Hematopoietic multipotent progenitor cell treated with erythropoietin and hydrocortisone succinate and interleukin-3 and kit ligand, for 17 days (in vitro differentiated cells): ENCODE measurements at places on chromosomes 11 and 22.
A peak's percentile ranks its signal among the peaks of the same experiment; 100 is the strongest.

DNA sequence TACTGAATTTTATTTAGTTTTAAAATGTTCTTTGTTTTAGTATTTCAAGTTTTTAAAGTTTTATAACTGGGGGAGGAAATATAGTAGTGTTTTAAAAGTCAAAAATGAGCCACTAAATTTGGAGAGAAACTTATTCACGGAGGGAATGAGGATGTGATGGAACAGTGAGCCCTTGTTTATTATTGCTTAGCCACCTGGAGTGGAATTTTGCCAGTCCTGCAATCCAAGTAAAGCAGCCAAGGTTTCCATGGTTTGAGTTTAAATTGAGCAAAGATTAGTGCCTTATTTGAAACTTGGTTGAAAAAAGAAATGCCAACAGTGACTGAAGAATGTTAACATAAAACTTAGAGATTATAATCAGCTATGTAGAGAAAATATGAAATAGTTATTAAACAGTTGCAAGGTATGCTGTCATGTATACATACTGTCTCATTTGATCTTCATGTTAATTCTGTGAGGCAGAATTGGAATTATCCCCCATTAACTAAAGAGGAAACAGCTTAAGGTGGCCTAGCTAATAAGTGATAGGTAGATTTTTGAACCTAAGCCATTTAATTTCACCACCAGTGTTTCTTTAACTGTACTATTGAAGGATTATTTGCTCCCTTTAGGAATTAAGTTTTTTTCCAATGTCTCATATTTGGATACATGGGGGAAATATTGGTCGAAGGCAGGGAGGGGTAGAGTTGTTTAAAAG lies 36.4 kb downstream of the SWAP70 start:
- DNase-seq, result no peak

- peak; percentile 51 for DNase-seq
These were observed 1.0 kb downstream of the RTN3 start for GRCh38 chr11:63682066-63683021.

- no peak for DNase-seq
These were observed 22.9 kb upstream of the HORMAD2 start for GRCh38 chr22:30057375-30057774.

DNA sequence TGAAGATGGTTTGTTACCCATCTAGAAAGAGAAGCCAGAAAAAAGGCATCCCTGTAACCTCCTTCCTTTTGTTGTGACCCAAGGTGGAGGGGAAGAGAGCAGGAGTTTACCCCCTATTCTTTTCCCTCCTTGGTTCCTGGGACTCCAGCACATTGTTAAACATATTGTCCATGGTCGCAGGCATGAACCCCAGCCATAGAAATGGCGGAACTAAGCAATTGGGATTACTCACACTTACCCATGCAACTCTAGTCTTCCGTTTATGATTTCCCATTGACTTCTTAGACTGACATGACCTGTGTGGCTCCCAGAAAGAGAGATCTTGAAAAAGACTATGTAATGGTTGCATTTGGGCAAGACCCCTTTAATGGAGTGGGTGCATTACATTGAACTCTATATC lies 45.4 kb downstream of the OR4C46 start:
- DNase-seq, result no peak

- DNase-seq, result no peak
These were observed 811 bp upstream of the P2RY2 start for GRCh38 chr11:73217131-73217809.

- DNase-seq, result no peak
These were observed 53.2 kb downstream of the MN1 start for GRCh38 chr22:27748349-27748748.

GRCh38 chr22:37758694-37759093 lies 49.0 kb upstream of the GCAT start:
- DNase-seq, result no peak

DNA sequence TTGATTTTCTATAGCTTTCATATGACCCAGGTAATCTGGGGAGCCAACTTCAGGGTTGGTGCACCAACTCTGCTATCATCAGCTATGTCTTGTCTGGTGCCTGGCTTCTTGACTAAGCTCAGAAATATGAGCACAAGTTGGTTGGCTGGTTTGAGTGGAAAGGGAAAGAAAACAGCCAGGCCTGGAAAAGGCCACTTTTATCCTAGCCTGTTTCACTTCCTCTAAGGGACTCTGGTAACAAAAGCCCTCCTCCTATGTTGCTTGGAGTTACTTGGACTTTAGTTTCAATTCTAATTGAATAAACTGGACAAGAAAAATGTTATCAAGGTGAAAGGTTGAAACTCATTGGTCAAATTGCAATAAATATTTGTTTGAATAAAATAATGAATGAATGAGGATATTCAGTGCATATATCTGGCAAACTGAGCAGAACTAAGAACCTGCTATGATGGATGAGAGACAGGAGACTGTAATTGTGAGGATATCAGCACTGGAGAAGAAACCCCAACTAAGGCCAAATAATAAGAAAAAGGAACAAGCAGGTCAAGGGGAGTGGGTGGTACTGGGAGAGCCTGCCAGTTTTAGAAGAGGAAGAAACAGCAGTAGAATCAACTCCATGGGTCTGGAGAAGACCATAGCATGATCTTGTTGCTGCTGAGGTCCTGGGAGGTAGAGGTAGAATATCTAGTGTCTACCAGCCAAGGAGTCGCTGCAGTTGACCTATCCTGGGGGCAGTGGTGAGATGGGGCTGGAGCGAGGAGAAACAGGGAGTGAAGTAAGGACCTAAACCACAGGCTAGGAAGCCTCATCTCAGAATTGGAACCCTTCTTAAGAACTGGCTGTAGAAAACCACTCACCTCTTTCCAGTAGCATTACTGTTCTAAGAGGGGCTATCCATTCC lies 8.2 kb downstream of the ROBO4 start:
- DNase-seq, result no peak

- DNase-seq, result peak; percentile 70
These were observed at the start of gene AP5B1 for GRCh38 chr11:65780770-65781151. Gene AP5B1 (minus strand): TSS chr11:65780976. CDS start chr11:65780591, 385 bp downstream.

- DNase-seq, result no peak
These were observed 66.5 kb downstream of the ARHGAP42 start for GRCh38 chr11:100753571-100753970.

DNA sequence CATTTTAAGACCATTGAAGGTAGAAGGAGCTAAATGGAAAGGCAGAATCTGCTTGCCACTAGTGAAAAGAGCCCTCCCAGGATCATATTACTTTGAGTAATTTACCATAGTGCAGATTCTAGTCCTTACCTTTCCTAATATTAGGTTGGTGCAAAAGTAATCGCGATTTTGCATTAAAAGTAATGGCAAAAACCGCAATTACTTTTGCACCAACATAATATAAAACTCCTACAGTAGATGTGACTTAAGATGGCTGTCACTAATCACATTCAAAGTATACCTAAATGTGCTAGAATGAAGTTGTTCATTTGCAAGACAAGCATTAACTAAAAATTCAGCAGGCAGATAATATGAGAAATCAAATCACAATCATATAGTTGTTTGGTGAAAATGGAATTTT lies 38.1 kb upstream of the ARL14EP start:
- no peak for DNase-seq

DNA sequence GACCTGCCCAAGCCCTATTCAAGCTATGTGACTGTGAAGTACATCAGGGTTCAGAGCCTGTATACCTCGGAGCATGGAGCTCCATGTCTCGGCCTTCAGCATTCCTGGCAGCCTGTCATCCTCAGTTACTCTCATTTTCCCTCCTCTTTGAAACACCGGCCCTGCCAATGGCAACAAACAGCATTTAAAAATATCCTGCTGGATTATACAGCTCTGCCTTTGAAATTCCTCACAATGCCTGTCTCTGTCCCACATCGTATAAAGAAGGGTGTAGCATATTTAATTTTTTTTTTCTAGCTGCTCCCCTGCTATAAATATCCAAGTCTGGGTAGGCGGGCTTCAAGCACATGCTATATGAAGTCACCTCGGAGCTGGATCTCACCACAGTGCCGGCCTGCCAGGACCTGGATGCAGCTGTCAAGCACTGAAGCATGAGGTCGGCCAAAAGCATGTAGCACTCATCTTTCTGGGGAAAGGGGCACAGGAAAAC lies 11.8 kb downstream of the ABTB2 start:
- no peak for DNase-seq

- DNase-seq, result no peak
These were observed 36.6 kb downstream of the RPS6KA4 start for GRCh38 chr11:64395545-64396078.

GRCh38 chr11:120182372-120182771 lies 28.5 kb upstream of the OAF start:
- DNase-seq, result no peak

DNA sequence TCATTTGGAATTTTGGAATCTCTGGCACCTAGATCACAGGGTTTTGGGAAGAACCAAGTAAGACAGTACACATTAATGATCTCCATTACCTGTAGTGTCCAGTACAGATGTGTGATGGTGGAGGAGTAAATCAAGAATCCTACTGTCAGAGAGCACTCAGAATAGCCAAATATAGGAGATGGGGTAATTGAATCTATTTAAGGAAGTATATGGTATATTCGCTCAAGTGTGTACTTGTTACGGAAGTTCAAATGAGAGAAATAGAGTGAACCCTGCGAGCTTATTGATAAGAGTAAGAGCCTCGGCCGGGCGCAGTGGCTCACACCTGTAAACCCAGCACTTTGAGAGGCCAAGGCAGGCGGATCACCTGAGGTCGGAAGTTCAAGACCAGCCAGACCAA lies 2.2 kb downstream of the SPCS2 start:
- no peak for DNase-seq

GRCh38 chr22:42371099-42371498 lies 61.1 kb downstream of the NFAM1 start:
- no peak for DNase-seq

DNA sequence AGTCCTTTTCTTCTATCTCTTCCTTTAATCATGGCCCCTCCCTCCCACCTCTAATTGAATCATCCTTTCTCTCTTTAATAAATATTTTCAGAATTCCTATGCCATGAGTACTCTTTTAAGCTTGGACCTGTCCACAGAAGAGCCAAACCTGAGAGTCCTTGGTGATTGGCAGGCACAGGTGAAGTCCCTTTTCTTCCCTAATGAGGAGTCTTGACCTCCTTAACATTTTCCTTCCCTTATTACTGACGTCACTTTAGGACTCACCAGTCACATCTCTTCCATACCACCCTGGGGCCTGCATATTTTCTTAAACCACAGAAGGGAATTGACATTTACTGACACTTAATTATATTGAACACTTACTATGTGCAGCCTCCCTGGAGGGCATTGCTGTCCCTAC lies 41.0 kb upstream of the RASSF10 start:
- no peak for DNase-seq

GRCh38 chr11:74669211-74670160 lies 61.7 kb downstream of the CHRDL2 start:
- DNase-seq, result no peak

DNA sequence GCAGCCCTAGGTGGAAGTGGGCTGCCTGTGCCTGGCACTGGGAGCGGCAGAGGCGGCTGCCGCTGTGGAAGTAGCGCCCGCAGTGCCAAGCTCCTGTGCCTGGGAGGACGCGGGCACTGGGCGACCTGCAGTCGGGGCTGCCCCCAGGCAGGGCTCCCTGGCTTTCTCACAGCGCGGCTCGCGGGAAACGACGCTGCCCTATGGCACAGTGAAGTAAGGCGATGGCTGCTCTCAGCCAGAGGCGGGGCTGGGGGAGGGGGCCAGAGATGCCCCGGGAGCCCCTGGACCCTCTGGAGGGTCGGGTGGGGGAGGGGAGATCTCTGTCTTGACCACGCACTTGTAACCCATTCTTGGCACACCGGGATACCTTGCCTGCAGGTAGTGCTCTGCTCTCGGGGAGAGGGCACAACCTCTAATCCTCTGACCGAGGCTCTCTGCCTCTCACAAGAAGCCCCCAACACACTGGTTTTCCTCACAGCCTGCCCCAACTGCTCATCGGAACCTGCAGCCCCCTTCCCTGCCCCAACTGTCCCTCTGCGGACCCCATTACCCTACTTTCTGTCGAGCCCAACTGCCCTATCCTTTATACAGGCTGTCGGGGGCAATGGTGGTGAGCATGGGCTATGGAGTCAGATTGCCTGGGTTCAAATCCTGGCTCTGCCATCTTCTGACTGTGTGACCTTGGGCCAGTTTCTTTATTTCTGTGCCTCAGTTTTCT lies 32.2 kb upstream of the TRIM29 start:
- DNase-seq, result no peak

DNA sequence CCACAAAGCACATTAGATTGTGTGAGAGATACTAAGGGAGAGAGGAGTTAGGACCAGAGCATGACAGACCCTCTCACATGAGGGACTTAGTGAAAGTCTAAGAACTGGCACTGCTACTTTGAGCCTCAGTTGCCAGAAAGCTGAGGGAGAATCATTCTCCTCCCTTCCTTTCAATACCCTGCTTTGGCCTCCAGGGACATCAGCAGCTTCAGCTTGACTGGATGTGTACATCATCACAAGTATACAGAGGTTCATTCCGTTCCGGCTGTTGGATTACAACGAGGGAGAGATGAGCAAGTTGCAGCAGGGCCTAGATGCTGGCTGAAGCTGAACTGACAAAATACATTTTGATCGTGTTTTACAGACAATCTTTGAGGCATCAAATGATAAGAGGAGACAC lies 15.7 kb upstream of the ANO5 start:
- DNase-seq, result no peak

GRCh38 chr11:130121445-130121978 lies 38.1 kb upstream of the ST14 start:
- DNase-seq, result no peak

DNA sequence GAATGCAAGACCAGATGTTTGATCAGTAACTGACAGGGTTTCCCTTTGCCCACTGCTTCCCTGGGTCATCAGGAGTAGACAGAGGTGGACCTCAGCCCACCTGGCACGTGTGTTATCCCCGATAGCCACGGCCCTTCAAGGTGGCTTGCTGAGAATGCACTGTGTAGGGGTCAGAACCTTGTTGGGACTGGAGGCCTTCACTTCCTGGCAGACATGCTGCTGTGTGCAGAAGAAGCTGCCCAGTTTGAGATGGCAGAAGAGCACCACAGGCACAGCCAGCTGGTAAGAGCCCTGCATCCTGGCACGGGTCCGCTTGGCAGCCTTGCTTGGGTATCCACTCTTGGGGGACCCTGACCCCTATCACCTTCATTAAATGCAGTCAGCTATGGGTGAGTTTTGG lies 81.8 kb downstream of the SFI1 start:
- DNase-seq, result no peak

GRCh38 chr22:35660291-35661127 lies 12.3 kb downstream of the APOL6 start:
- DNase-seq, result no peak

- DNase-seq, result no peak
These were observed 275.3 kb downstream of the ETS1 start for GRCh38 chr11:128311742-128312719.

DNA sequence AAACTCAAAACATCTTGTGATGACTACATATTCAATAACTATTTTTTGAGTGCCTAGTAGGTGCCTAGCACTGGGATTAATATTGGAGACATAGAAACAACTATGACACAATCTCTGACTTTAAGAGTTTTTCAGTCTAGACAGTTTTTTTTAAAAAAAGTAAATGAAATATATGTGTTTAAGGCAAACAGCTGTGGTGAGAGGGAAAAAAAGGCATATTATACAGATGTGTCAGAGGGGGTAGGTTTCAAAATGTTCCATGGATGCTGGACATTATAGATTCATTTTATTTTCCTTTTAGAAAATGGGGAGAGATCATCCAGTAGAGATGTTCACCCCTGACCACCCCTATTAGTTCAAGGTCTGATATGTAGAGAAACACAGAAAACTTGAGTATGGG lies 90.8 kb downstream of the LUZP2 start:
- DNase-seq, result no peak
